ENCODE measurements at places on chromosomes 3 and 15. TPM values are rescaled to one million over a fixed set of nuclear protein-coding genes. Genes with fewer than 3 reads are reported as not detected.
A peak's percentile ranks its signal among the peaks of the same experiment; 100 is the strongest.

The RARRES1 gene
- total RNA-seq, result not detected

The SLC28A2 gene
- not detected for total RNA-seq

- no peak for DNase-seq
These were observed 20.4 kb downstream of the HDC start for GRCh38 chr15:50244959-50245624.

DNA sequence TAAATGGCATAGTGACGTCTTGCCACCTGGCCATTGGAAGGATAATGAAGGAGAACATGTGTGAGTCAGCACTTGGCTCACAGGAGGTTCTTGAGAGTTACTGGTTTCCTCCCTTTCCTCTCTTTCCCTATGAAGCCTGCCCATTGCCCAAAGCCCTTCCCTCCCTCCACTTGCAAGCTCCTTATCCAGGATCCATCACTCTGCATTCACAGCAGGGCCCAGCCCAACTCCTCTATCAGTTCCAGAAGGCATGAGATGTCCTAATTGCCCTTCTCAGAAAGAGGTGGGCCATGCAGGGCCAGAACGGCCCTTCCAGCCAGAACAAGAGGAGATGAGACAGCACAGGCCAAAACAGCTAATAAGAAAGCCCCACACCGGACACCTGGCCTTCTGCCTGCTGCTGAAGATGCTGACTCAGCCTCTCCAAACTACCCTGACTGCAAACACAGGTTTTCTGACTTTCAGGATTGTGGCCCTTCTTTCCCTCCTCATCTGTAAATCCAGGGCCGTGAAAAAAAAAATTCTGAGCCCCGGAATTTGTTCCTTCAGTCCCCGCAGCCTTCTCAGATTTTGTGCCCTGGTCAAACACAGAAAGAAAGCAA lies 29.7 kb downstream of the HAPLN3 start:
- DNase-seq, result no peak

DNA sequence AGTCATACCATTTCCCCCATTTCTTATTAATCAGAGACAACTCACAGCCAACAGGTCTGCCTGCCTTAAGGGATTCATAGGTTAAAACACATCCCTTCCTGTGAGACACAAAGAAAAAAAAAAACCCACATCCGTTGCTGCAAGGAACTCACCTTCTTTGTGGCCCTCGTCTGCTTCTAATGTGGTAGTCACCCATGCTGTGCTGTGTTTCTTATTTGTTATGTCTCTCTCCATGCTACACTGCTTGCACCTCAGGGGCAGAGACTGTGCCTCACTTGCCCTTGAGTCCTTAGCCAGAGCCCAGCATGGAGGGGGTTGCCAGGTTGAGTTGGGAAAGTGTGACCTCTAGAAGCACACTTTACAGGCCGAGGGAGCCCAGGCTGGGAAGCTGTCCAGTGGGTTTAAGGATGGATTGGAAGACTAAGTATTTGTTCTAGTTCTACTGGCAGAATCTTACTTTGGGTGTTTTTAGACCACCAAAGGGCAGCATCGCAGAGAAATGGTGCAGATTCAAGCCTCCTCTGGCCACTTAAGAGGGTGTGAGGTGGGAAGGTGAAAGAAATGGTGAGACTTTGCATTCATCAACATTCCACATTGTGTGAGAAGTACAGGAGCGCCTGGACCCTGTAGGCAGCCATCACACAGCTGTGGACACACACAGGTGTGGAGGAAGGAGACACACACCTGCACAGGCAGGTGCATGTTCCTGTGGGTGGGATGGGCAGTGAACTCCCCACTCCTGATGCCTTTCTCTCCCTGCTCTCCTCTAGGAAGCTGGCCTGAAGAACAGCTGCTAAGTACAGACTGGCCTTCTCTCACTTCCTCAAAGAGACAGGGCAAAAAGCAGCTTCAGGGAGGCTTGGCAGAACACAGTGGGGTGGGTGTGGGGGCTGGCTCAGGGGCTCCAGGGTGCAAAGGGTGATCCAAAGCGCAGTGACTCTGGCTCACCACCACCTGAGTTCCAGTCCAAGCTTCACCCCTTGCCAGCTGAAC lies 48.8 kb downstream of the GLB1 start:
- DNase-seq, result peak; percentile 50

DNA sequence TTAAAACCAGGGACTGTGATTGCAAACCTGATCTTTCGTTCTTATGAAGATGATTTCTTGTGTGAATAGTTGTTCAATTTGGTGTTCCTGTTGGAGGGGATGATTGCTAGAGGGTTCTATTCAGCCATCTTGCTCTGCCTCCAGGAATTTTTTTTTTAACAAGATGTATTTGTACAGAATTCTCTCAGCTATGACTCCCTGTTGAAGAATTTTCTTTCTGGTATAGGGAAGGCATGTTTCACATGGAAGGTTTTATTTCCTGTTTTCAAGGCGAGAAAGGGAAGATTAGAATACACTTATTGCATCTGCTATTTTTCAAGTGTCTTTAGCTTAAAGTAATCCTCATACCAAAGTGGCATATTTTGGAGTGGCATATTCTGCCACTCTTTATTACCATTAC lies 5.6 kb upstream of the LRRC34 start:
- DNase-seq, result no peak

DNA sequence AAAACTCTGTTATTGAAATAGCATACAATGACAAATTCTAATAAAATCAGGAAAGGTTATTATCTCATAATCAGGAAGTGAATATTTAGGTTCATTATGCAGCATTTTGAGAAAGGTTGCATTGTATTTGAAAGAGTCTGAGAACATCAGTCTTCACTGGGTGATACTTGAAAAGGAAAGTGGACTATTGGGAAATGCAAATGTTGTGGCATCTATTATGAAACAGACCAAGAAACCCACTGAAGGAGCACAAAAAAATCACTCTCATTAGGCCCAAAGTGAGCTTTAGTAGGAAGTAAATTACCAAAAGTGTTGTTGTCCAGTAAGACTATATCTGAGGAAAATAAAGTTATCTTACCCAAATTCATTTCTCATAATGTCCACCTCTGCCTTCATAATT lies 90.8 kb downstream of the ZPLD1 start:
- no peak for DNase-seq

- DNase-seq, result no peak
These were observed 349.3 kb upstream of the THRB start for GRCh38 chr3:24843955-24844354.

The GNAI2 gene
- 442 TPM for total RNA-seq

The GPR62 gene
- total RNA-seq, result not detected

GRCh38 chr3:148150141-148150540 lies 547.6 kb upstream of the AGTR1 start:
- DNase-seq, result no peak

DNA sequence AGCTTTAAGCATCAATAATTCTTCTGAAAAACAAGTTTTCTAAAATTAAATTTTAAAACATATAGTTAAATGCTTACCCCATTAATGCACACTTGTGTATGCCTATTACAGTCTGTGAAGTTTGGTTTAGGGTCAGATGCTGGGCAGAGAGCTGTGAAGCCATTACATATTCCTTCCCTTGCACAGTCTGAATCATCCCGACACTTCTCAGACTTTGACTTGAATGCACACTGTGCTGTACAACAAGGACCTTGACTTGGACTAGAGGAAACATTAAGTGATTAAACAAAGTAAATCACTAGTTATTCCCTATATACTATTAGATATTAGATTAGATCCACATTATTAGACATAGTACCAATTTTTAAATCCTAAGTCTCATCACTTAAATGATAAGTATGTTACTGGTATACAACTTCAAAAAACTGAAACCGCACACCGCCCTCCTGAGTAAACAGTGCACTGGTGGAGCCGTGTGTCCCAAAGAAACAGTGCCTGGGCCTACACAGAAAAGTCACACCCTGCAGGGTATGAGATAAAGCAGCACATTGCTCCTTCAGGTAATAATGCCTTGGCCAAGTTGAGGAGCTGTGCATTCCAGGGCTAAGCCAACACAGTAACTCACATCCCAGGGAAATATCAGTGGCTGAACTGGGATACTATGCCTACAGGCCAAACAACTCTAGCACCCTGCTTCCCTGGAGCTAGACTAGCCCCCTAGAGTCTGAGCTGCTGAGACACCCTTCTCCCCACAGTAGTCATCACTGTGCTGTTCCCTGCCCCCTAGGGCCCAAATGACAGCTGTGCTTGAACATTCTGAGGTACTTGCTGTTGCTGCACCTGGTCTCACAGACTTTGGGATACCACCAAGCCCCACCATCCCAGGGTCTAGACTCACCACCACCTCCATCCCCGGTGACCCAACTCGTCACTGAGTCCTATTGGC lies 137.5 kb downstream of the ADAM10 start:
- no peak for DNase-seq

GRCh38 chr15:56672721-56673120 lies 60.6 kb downstream of the ZNF280D start:
- no peak for DNase-seq

The AGBL1 gene
- not detected for total RNA-seq

- no peak for DNase-seq
These were observed 38.9 kb downstream of the TLE3 start for GRCh38 chr15:70058642-70059360.

The ROPN1B gene
- not detected for total RNA-seq

DNA sequence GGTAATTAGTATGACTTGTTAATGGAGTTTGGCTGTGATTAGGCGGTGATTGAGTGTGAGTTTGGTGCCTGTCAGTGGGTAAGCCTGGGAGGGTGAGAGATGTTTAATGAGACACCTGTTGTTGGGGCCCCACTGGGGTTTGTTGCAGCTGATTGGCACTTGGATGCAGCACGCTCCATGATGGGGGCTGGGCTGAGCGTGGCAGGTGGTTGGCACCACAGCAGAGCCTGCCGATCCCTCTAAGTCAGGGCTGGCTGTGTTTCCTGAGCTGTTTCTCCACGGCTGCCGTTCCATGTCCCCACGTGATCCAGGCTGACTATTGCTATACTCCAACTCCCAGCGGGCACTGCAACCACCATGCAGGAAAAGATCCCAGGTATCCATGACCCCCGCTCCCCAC lies 93.5 kb upstream of the ARRDC4 start:
- DNase-seq, result no peak

The GOLGA6A gene
- not detected for total RNA-seq
